GM23338 (cell line): ENCODE measurements at places on chromosomes 13 and 19. TPM values are rescaled to one million over a fixed set of nuclear protein-coding genes. Genes with fewer than 3 reads are reported as not detected.

DNA sequence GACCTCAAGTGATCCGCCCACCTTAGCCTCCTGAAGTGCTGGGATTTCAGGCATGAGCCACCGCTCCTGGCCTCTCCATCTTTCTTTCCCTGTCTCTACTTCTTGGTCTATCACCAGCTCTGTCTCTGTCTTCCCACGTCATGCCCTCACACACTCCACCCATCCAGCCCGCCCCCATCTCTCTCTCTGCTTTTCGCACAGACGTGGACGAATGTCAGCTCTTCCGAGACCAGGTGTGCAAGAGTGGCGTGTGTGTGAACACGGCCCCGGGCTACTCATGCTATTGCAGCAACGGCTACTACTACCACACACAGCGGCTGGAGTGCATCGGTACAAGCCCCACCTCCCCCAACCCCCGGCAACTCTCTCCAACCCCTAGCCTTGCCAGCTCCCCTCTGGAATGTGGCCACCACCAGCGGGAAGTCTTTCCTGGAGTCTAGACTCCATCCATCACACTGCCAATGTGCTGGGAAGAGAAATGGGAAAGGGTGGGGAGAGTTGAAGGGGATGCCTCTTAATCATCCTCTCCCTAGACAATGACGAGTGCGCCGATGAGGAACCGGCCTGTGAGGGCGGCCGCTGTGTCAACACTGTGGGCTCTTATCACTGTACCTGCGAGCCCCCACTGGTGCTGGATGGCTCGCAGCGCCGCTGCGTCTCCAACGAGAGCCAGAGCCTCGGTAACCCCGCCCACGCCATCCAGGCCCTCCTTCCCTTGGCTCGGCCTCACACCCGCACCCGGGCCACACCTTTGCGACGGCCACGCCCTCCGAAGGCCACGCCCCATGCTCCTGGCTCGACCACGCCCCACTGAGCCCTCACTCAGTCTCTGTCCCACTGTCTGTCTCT is 22.5 kb downstream of the LTBP4 start:
- peaks cover 11% of the 10 kb centered on the region for H3K4me1 ChIP-seq
- H3K4me3 ChIP-seq, result peak overlapping the region; percentile 53
- DNase-seq, result peak; percentile 98
- H3K27ac ChIP-seq, result peak overlapping the region; percentile 79
- H3K36me3 ChIP-seq, result peaks cover 12% of the 10 kb centered on the region; the same call in 1 of the 2 replicates

- no peak overlapping the region for H3K27ac ChIP-seq
- H3K27me3 ChIP-seq, result no peaks in the 10 kb centered on the region
- peaks cover 7% of the 10 kb centered on the region; the same call in 1 of the 2 replicates for H3K36me3 ChIP-seq
- no peak overlapping the region for H3K4me3 ChIP-seq
- no peaks in the 10 kb centered on the region for H3K4me1 ChIP-seq
Measured at GRCh38 chr13:99347911-99348451, 40.8 kb upstream of the GPR183 start.

- peaks cover 16% of the 10 kb centered on the region for H3K4me1 ChIP-seq
- no peak overlapping the region for H3K4me3 ChIP-seq
- DNase-seq, result no peak
- peak overlapping the region; percentile 78; the same call in 1 of the 2 replicates for H3K27ac ChIP-seq
- no peaks in the 10 kb centered on the region for H3K27me3 ChIP-seq
Measured at GRCh38 chr19:12953799-12954611, 3.0 kb downstream of the GADD45GIP1 start.

The ZNF90 gene
- total RNA-seq, result 101 and 122 TPM in 2 replicates

- no peaks in the 10 kb centered on the region for H3K4me1 ChIP-seq
- no peak overlapping the region for H3K4me3 ChIP-seq
- no peak overlapping the region for H3K27ac ChIP-seq
- DNase-seq, result no peak
Measured at GRCh38 chr13:32720026-32720425, 133.8 kb downstream of the PDS5B start.

The RXFP2 gene
- total RNA-seq, result not detected in 2 replicates

The CBLC gene
- 27.1 and 29.3 TPM in 2 replicates for total RNA-seq

DNA sequence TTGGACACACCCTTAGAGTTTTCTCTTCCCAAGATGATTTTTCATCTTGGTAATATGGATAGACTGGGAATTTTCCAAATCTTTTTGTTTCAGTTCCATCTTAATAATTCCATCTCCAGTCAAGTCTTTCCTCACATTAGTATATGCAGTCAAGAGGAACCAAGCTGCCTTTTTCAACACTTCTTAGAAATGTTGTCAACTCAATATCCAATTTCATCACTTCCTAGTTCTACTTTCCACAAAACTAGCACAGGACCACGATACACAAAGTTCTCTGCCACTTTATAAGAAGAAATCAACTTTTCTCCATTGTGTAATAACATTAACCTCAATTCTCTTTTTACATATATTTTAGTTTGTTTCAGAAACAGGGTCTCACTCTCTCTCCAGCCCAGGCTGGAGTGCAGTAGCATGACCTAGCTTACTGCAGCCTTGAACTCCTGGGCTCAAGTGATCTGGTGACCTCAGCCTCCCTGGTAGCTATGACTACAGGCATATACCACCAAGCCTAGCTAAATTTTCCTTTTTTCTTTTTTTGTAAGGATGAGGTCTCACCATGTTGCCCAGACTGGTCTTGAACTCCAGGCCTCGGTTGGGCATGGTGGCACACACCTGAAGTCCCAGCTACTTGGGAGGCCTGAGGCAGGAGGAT is 15.5 kb downstream of the ZNF443 start:
- H3K27me3 ChIP-seq, result no peaks in the 10 kb centered on the region
- no peaks in the 10 kb centered on the region for H3K4me1 ChIP-seq
- H3K4me3 ChIP-seq, result no peak overlapping the region
- no peak for DNase-seq
